ENCODE measurements at places on chromosomes 6 and 20.

- DNase-seq: no peak
These were observed 86.3 kb downstream of the SOX4 start for GRCh38 chr6:21679761-21680265.

- no peak for DNase-seq
These were observed 46.3 kb upstream of the NHSL1 start for GRCh38 chr6:138545621-138545980.

GRCh38 chr6:42758756-42759430 lies 13.0 kb upstream of the TBCC start:
- DNase-seq: no peak

DNA sequence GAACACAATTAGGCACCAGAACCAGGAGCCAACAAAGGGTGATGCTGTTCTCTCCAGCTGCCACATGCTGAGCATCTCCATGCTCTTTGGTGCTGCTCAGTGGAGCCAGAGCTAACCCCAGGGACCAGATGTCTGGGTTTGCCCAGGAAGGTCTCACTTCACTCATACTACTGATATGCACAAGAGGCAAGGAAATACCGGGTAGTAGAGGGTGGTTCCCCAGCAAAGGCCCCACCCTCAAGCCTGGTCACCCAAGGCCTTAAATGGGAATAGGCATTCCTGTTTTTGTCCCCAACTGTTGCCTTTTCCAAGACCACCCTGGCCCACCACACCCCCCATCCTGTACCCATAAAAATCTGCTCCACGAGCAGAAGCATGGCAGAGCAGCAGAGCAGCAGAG lies 204.5 kb upstream of the TAB2 start:
- DNase-seq: no peak

GRCh38 chr20:20466341-20466879 lies 98.5 kb downstream of the INSM1 start:
- no peak for DNase-seq

Measured in CD8-positive, alpha-beta memory T cell (primary cell).